CD4-positive, alpha-beta T cell treated with Interleukin-10 for 1 hour (primary cell): ENCODE measurements at places on chromosomes 3 and 15.

- DNase-seq, result no peak
Observed at GRCh38 chr15:96053031-96053780, 277.3 kb upstream of the NR2F2 start.

DNA sequence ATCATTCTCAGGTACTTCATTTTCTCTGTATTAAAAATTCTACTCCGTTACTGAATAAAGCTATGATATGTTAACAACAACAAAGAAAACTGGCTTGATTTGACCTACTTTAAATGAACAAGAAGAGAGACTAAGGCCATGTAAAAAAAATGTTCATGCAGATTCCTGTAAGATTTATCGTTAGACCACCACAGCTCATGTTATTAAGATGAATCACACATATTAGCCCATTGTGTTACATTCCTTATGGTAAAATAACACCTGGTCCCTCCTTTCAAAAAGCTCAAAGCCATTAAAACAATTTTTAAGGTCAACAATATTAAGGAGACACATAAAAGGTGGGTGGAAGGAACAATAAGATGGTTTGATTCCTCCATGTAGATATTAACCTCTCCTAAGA is 6.3 kb downstream of the THOC7 start:
- DNase-seq, result no peak

GRCh38 chr15:69035205-69035917 is 20.9 kb downstream of the NOX5 start:
- no peak for DNase-seq

- peak; percentile 69 for DNase-seq
Observed at GRCh38 chr3:177050501-177051237, 146.6 kb downstream of the TBL1XR1 start.

GRCh38 chr3:32422943-32423342 is 31.3 kb downstream of the CMTM7 start:
- DNase-seq, result no peak

DNA sequence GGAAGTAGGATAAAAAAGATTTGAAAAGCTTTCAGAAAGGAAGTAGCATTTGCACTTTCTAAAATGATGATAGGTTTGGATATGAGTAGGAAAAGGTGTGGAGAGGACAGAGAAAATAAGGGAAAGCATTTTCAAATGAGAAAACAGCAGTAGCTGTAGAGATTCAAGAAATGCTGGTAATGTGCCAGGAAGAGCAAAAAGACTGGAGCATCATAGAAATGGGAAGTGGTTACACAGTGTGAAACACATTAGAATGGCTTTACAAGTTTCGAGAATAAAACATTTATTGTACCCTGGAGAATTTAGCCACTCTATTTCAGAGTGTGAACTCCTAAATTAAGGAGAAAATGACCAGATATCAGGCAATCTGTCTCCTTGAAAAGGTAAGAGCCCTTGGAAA is 108.3 kb upstream of the CHL1 start:
- DNase-seq, result no peak

GRCh38 chr3:185677146-185677829 is 91.2 kb downstream of the SENP2 start:
- peak; percentile 9 for DNase-seq

GRCh38 chr3:163175970-163176369 is 1679.4 kb downstream of the OTOL1 start:
- no peak for DNase-seq

GRCh38 chr15:70096215-70097062 is 1.3 kb downstream of the TLE3 start:
- DNase-seq, result peak; percentile 57

DNA sequence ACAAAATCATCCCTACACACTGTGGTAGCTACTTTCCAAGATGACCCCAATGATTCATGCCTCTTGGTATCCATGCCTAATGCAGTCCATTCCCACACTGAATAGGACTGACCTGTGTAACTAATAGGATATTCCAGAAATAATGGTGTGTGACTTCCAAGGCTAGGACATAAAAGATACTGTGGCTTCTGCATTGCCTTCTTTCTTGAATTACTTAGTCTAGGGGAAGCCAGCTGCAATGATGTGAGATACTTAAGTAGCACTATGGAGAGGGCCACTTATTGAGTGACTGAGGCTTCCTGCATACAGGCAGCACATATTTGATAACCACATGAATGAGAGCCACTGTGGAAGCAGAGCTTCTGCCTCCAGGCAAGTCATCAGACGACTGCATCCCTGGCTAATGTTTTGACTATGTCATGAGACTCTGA is 50.1 kb downstream of the NR1I2 start:
- no peak for DNase-seq

DNA sequence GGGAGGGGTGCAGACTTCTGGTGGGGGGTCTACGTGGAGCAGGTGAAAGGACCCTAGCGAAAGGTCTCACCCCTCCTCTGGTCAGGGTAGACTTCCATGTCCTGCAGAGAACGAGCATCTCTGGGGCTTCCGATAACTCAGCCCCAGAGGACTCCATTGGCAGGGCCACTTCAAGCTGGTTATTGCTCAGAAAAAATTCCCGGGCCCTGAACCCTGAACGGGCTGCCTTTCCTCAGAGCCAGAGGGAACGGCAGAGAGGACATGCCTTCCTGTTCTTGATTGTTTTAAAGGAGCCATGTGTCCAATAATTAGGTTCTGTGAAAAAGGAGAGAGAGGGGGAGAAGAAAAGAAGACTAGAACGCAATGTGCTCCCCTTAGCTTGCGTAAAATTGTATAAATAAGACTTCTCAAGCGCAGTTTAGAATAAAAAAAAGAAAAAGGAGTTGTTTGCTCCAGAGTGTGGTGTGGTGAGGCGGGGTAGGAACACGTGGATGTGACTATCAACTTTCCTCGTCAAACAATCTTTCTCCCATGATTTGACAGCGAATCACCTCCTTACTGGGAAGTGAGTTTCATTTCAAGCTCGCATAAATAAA is 193.4 kb upstream of the UBE2E1 start:
- no peak for DNase-seq

- no peak for DNase-seq
Observed at GRCh38 chr3:115715241-115715745, 92.0 kb downstream of the GAP43 start.

GRCh38 chr3:19155375-19155774 is 7.1 kb downstream of the KCNH8 start:
- DNase-seq, result no peak

- no peak for DNase-seq
Observed at GRCh38 chr3:100570811-100571210, 38.6 kb upstream of the ADGRG7 start.

GRCh38 chr3:27656790-27657189 is 65.3 kb downstream of the EOMES start:
- DNase-seq, result no peak

- no peak for DNase-seq
Observed at GRCh38 chr15:99118801-99119546, 14.1 kb downstream of the SYNM start.

DNA sequence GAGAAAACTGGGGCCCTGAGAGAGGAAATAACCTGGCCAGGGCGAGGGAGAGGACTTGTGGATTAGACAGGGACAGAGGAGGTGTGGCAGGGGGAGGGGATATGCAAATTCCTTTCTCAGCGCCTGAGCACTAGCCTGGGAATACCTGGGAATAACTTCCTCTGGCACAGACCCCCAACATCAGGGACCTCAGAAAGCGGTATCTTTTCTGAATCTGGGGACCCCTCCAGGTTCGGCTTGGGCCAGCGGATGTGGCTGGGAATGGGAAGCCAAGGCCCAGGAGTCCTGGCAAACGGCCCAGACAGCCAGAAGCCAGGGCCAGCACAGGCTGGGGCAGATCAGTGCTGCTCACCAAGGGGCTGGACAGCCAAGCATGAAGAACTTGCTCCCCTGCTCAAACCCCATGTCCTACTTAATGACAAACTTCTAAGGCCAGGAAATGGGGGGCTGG is 9.2 kb upstream of the ACSBG1 start:
- no peak for DNase-seq

GRCh38 chr3:122023335-122023910 is 1.4 kb upstream of the ILDR1 start:
- DNase-seq, result no peak

GRCh38 chr3:141498598-141499223 is 11.9 kb downstream of the RASA2 start:
- DNase-seq, result peak; percentile 95

DNA sequence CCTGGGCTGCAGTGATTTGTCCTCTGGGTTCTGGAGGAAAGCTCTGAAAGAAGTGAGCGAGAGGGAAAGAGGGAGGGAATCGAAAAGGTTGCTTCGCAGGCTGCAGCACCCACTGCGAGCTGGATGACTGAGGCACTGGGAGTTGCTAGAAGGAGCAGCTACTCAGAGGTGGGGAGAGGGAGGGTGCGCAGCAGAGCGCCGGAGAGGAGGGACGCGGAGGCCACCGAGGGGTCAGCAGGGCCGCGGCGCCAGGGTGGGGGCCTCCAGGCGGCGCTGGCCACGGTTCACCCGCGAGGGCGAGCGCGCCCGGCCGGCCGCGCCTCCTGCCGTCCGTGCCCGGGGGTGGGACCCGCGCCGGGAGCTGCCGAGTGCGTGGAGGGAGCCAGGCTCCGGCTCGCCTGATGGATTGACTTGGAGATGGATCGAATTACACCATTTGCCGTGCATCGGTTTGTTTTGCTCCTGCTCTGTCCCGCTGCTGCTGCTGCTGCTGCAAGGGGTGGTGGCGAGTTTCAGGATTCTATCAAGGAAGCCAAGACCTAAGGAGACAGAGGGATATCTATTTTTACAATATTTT is at the start of gene SEMA6D:
TSS of gene SEMA6D (plus strand) at position 470 of the 577 bp plus-strand sequence. CDS start 42,294 bp downstream, outside the sequence.
- DNase-seq, result no peak

DNA sequence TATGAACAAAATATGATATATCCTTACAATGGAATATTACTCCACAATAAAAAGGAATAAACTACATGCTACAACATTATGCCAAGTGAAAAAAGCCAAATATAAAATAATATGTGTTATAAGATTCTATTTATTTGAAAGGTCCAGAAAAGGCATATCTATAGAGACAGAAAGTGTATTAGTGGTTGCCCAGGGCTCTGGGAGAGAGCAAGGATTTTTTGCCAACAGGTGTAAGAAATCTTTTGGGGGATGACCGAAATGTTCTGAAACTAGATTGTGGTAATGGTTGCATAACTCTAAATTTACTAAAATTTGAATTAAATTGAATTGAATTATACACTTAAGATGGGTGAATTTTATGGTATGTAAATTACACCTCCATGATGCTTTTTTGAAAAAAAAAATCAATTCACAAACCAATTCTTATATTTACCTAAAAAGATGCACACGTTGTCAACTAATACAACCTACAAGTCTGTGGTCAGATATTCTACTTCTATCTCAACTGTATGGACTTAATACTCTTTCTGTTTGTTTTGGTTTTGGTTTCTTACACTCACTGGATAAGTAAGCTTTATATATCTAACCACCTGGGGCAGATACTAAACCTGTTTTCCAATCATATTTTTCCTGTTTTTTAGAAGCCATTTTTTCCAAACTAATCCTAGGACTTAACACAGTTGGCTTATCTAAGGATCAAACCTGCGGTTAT is 75.8 kb downstream of the FBN1 start:
- no peak for DNase-seq

GRCh38 chr15:31314380-31314779 is 12.3 kb upstream of the KLF13 start:
- DNase-seq, result no peak

- no peak for DNase-seq
Observed at GRCh38 chr3:32397941-32398340, 6.3 kb downstream of the CMTM7 start.

- DNase-seq, result no peak
Observed at GRCh38 chr3:194014756-194015155, 121.2 kb upstream of the HES1 start.

DNA sequence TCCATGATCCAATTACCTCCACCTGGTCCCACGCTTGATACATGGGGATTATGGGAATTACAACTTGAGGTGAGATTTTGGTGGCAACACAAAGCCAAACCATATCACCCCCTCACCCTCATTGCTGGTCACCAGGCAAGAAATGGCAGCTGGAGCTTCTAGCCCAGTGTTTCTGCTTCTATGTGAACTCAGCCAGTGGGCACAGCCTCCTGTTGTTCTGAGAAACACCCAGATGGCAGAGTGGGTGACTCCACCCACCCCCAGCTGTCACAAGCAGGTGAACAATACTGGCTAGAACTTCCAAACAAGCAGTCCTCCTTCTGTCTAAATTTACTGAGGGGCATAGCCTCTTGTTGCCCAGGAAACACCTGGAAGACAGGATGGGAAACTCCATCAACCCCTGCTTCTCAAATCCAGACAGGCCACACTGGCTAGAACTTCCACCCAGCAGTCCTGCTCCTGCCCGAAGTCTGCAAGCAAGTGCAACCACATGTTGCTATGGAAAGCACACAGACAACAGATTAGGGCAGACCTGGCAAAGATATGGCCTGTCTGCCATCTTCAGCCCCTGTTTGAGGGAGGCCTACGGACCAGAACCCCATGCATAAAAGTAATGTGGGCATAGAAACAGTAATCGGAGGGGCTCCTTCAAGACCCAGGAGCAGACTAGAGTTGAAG is 114.1 kb downstream of the DTWD1 start:
- no peak for DNase-seq

DNA sequence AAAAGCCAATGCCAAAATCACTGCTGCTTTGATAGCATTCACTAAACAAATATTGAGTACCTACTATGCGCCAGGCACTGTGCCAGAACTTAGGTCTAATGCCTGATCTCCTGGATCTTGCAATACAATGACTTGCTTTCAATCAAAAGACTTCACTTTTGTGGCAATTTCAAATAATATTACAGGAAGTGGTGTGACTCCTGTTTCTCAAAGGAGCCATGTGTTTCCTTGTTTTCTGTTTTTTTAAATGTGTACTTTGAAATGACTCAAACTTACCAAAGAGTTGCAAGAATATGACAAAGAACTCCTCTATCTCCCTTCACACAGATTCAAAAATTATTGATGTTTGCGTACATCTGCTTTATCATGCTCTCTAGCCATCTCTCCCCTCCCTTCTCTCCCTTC is 18.3 kb downstream of the OSBPL10 start:
- DNase-seq, result no peak

GRCh38 chr15:29016518-29016917 is 130.7 kb downstream of the APBA2 start:
- DNase-seq, result no peak
